ENCODE measurements at places on chromosomes 5 and 9.

- DNase-seq, result no peak
Observed at GRCh38 chr5:149614034-149614907, 33.0 kb downstream of the ARHGEF37 start.

GRCh38 chr5:6553972-6554371, 78.9 kb downstream of the NSUN2 start:
- DNase-seq, result no peak

- DNase-seq, result no peak
Observed at GRCh38 chr5:164277720-164278119, 772.3 kb downstream of the MAT2B start.

GRCh38 chr9:89305868-89306267, 5.1 kb upstream of the CKS2 start:
- no peak for DNase-seq

- DNase-seq, result no peak
Observed at GRCh38 chr5:140042393-140042642, 781 bp downstream of the NRG2 start.

GRCh38 chr5:6220346-6221088, 157.8 kb downstream of the MED10 start:
- DNase-seq, result no peak

- DNase-seq, result no peak
Observed at GRCh38 chr5:84249918-84250630, 134.6 kb downstream of the EDIL3 start.

GRCh38 chr5:15183520-15183919, 311.9 kb upstream of the ANKH start:
- DNase-seq, result no peak

DNA sequence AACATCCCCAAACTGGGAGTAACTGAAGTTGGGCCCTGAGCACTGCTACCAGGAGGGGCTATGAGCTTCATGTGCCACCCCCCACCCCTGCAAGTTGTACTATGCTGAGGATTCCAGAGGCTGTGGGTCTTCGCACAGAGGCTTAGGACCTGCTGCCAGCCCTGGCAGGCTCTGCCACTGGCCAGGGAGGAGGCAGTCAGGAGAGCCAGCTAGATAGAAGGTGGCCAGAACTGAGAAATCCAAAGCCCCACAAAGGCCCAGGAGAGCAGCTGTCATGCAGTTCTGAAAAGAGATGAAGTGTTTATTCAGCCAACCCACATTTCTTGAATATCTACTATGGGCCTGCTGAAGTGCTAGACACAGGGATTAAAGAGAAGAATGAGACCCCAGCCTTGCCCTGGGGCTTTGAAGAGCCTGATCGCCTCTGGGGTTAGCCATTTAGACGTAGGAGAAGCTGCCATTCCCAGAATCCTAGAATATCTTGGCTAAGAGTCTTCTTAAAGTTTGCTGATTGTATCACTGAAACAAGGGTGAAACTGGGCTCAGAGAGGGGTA, 1.4 kb downstream of the ALAD start:
- DNase-seq, result no peak

DNA sequence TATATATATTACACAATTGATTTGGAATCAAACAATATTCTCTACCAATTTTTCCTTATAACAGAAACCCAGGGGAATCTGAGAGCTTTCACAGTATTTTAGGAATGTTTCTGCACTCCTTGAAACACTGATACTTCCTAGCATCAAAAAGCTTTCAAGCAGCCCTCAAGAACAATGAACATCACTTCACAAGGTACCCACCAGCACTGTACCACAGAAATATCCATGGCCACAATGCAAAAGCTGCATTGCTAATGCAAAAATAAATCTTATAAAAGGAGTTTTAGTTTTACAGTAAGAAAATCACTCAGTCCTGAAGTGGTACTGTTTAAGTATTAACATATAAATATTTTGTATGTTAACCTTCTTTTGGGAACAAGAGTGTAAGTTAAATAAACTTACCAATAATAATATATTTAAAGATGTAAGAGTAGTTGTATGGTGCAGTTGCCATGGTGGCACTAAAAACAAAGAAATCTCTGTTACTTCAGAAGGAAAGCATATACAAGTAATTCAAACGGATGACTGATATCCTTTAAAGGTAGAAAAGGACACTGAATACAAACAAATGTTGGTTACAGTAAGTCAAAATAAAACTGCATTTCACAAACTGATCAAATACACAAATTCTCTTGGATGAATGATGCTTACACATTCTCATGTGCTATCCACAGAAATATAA, 8.6 kb downstream of the RAB14 start:
- no peak for DNase-seq

GRCh38 chr9:76266649-76267283, 127.5 kb downstream of the RFK start:
- no peak for DNase-seq

DNA sequence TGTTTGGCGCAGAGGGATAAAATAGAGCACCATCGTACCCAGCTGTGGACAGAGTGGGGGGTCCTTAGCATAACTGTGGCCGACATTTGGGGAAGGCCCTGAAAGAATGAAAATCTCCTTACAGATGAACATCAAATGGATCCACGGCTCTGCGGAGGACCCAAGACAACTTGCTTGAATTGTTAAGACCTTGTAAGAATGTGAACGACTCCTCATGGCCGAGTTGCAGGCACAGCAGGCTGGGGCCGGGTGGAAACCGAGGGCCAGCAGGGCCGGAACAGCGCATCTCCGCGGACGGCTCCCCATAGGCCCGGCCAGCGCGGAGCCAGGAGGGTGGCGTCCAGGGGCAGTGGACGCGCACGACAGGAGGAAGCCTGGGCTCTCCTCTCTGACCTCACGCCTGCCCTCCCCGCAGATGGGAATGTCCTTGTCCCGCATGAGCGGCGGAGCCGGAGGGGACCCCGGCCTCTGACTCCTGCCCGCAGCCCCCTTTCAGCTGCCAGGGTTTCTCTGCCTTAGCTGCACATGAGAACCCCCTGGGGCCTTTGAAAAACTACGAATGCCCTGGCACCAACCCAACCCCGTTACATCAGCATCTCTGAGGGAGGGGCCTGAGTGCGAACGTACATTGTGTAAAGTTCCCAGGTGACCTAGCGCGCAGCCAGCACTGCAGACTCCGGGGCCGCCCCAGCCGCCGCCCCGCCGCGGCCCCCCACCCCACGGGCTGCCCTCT, 36.2 kb upstream of the PTCH1 start:
- DNase-seq, result peak; percentile 33

DNA sequence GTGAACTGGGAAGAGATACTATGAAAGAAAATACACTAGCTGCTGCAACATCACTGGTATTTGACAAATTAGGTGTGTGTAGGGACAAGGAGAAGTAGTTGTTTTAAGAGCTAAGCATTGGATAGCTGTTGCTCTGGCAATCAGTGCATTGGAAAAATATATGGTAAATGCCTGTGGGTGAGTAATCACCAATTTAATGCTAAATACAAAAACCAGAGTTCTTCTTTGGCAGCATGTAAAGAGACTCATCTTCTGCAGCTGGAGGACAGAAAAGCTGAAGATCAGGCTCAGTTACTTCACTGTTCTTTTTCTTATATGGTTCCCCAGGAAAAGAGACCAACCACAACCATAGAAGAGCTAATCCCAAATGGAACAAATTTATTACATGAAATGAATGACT, 201.8 kb upstream of the MPDZ start:
- no peak for DNase-seq

GRCh38 chr5:134145041-134145757, 30.7 kb downstream of the TCF7 start:
- DNase-seq, result no peak

- DNase-seq, result peak; percentile 36
Observed at GRCh38 chr5:151719228-151720000, 32.7 kb upstream of the SPARC start.

GRCh38 chr9:77893706-77894105, 137.9 kb downstream of the GNAQ start:
- no peak for DNase-seq

DNA sequence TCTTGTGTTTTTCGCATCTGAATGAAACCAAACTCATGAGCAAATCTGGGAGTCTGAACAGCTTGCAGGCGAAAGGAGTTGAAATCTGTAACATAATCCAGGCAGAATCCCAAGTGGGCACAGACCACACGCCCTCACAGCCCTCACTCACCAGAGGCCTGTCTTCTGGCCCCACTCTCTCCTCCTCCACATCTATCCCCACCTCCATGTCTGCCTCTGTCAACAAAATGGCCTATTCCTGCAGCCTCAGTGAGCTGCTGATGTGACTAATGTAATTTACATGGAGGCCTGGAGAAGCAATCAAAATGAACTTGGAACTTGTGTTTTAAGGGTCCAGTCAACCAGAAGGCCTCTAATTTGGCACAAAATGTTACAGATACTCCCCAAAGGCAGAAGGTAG, 136.6 kb downstream of the GNA14 start:
- DNase-seq, result no peak

DNA sequence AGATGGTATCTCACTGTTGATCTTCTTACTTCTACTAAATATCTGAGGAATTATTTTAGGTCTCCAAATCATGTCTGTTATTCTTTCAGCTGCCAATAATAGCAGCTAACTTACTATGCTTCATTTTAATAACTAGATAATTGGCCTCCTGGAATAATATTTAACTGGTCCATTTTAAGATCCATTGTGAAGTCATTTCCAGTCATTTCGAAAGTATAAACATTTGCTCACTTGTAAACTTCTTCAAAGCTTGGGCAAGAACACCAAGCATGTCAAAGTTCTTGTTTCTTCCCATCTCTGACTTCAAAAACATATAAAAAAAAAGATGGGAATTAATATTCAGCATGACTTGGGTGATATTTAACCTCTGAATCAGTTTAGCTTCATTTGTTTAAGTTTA, 61.4 kb upstream of the MRPS30 start:
- DNase-seq, result no peak

GRCh38 chr9:130854092-130854491, 19.0 kb downstream of the ABL1 start:
- no peak for DNase-seq

DNA sequence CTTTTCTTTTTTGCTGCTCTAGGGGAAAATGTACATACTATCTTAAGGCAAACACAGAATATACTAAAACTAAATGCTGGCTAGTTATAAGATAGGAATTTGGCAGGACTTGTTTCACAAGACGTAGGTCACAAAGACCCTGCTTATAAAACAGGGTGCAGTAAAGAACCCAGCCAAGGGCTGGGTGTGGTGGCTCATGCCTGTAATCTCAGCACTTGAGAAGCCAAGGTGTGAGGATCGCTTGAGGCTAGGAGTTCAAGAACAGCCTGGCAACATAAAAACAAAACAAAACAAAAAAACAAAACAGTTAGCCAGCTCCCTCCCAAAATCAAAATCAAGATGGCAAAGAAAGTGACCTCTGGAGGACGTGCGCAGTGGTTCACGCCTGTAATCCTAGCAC, 49.5 kb upstream of the DENND4C start:
- DNase-seq, result no peak

DNA sequence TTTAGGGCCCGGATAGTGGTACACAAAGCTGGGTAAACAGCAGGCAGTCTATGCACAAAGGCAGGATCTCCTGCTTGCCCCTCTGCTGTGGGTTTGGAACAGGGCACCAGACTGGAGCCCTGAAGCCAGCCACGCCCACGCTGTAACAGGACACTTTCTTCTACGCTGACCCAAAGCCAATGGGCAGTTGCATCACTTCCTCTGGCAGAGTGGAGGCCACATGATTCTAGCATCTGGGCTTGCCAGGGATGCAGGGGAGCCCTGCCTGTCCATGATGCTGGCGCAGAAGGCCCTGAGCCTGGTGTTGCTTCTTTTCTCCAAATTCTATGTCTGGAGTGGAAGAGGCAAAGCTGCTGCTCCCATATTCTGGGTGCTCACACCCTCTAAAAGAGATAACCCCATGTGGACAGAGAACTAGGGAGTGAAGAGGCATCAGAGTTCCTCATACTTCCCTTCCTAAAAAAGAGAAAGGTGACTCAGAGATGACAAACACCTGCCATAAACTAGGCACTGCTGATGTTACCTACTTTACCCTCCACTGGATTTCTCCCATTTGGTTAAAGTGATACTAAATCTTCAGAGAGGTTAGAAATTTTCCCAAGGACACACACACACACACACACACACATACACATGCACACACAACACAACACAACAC, 260.3 kb upstream of the KLF4 start:
- no peak for DNase-seq

DNA sequence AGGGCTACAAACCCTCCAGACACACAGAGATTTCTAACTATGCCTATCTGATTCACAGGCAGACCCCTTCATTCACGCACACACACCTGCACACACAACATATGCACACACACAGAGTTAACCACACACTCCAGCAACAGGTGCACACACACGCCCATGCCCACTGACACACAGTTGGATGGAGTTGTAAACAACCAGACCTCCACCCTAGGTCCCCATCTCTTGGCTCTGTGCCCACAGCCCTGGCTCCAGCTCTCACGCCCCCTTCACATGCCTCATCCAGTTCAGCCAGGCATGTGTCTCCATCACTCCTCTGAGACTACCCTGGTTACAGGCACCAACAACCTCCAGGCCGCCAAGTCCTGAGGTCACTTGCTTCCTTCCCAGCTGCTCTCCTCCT, 61.1 kb downstream of the PSD2 start:
- no peak for DNase-seq

- DNase-seq, result no peak
Observed at GRCh38 chr5:155017610-155018009, 4.1 kb downstream of the KIF4B start.

GRCh38 chr5:16792598-16793275, 143.4 kb downstream of the MYO10 start:
- no peak for DNase-seq

GRCh38 chr9:113381909-113382411, 5.2 kb upstream of the HDHD3 start:
- no peak for DNase-seq

GRCh38 chr9:134303601-134304000, 22.7 kb upstream of the RXRA start:
- DNase-seq, result no peak

- no peak for DNase-seq
Observed at GRCh38 chr5:172726966-172727365, 44.0 kb downstream of the DUSP1 start.

DNA sequence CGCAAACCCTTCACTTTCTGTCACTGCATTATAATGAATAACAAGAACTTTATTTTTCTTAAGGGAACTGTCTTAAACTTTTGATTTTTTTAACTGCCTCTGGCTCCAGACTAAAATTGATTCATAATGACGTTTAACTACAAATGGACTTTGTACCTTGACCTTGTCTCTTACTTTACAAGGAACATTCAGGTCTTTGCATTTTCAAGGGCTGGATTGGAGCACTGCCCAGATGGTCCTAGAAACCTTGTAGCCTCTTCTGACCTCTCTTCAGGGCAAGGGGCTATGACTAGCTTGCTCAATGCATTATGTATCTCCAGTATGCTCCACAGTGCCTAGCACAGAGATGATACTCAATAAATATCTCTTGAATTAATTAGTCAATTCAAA, 612.6 kb upstream of the CLINT1 start:
- DNase-seq, result no peak

Measured in activated CD4-positive, alpha-beta memory T cell treated with anti-CD3 and anti-CD28 coated beads for 36 hours (primary cell).